ENCODE measurements at places on chromosomes 3 and 15. TPM values are rescaled to one million over a fixed set of nuclear protein-coding genes. Genes with fewer than 3 reads are reported as not detected.

Gene IMP3
- 249 TPM for polyA plus RNA-seq

Gene CIB2
- polyA plus RNA-seq = 5.7 TPM

Gene TRH
- not detected for polyA plus RNA-seq

Gene ALAS1
- polyA plus RNA-seq = 24.8 TPM

Gene PPARG
- polyA plus RNA-seq = not detected

Gene DNAH12
- not detected for polyA plus RNA-seq

Gene GRM7
- polyA plus RNA-seq = not detected

Gene NLGN1
- not detected for polyA plus RNA-seq

Gene MYRIP
- polyA plus RNA-seq = 0.11 TPM

Gene CLRN1
- polyA plus RNA-seq = not detected

Gene SAMMSON
- polyA plus RNA-seq = not detected

Gene ULK4
- 5.6 TPM for polyA plus RNA-seq

Gene CAPN7
- 27.8 TPM for polyA plus RNA-seq

Gene FAM81A
- polyA plus RNA-seq = 0.26 TPM

Gene RAB43
- 3.9 TPM for polyA plus RNA-seq

Gene ALDH1A2
- polyA plus RNA-seq = not detected

Gene CFAP44
- 0.34 TPM for polyA plus RNA-seq

Gene TRAT1
- polyA plus RNA-seq = 4.3 TPM

Gene TM4SF18
- not detected for polyA plus RNA-seq

Gene TNFSF10
- polyA plus RNA-seq = 33.5 TPM

Gene VILL
- 14.9 TPM for polyA plus RNA-seq

Gene FAM43A
- polyA plus RNA-seq = 33.1 TPM

Gene GOLGA6B
- polyA plus RNA-seq = not detected

Gene SLC26A6
- polyA plus RNA-seq = 1.4 TPM

Gene TMEM266
- 0.20 TPM for polyA plus RNA-seq

Gene KNG1
- polyA plus RNA-seq = not detected

Gene GPR160
- polyA plus RNA-seq = 40.9 TPM

Gene MYEF2
- 6.2 TPM for polyA plus RNA-seq

Gene OSBPL10
- 126 TPM for polyA plus RNA-seq

Gene P2RY14
- 4.8 TPM for polyA plus RNA-seq

Gene GABRB3
- not detected for polyA plus RNA-seq

Gene NR1I2
- 0.58 TPM for polyA plus RNA-seq

Gene GOLGA6L4
- polyA plus RNA-seq = not detected
